Choroid plexus epithelial cell (primary cell): ENCODE measurements at places on chromosomes 11 and 22.

- DNase-seq, result peak; percentile 74
These were observed at the start of gene FRMD8 for GRCh38 chr11:65386307-65387140. FRMD8 (plus strand) TSS chr11:65386637; CDS start chr11:65387037, 400 bp downstream.

GRCh38 chr11:119518746-119519730, 96.1 kb upstream of the THY1 start:
- peak; percentile 53 for DNase-seq

DNA sequence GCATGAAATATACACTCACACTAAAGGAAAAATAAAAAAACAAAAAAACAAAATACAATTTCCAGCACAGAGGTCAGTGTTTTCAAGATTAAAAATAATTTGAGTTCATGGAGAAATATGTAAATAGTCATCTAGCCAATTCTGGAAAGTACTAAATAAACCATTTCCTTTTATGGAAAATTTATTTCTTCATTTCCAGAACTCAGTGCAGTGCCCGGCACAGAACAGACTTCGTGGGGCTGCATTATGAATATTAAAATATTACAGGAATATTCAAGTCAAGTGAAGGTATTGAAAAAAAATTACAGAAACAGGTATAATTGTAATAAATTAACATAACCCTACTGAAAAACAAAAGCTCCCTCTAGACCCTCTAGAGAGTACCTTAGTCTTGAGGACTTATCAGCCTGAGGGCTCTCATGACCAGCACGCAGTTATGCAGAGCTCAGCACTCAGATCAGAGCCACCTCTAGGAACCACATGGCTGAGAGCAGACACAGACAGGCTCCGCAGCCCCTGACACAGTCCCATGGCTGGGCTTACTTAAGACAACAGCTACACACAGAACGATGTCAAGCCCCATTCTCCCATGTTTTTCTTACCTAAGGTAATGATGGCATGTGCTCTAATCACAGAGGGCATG, 45.6 kb downstream of the NCAPD3 start:
- no peak for DNase-seq

- no peak for DNase-seq
These were observed 299.2 kb upstream of the API5 start for GRCh38 chr11:43012606-43013005.

DNA sequence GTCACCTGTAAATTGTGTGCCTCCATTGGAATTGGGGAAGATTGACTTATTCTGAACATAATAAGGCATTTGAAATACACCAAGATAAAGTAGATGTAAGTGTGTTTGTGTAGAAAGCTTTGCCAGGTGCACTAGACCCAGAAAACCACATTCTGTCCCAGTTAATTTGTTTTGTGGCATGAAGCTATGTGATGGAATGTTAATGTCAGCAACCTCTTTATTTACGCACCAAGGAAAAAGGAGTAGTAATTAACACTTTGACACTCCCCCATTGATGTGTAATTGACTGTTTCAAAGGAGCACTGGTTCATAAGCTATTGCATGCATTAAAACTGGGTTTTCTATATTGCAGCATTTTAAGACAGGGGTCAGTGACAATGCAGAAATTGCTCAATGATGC, 14.3 kb downstream of the EIF3M start:
- DNase-seq, result peak; percentile 5

DNA sequence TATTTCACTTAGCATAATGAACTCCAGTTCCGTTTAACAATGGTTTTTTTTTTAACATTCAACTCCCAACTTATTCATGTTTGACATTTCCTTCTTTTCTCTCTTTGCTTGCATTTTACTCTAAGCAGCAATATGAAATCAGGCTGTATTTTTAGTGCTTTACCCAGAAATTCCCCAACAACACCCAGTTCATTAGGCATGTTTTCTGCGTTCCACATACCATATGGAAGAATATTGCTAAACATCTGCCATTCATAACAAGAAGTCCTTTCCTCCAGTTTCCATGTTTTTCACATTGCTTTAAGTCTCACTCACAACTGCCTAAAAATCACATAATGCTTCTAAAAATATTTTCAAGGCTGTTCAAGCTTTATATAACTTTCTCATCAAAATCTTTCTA, 45.8 kb downstream of the PLAAT5 start:
- DNase-seq, result no peak

- DNase-seq, result no peak
These were observed 2.6 kb downstream of the MS4A3 start for GRCh38 chr11:60059052-60059451.

GRCh38 chr11:96543177-96543576, 153.4 kb downstream of the JRKL start:
- DNase-seq, result no peak

DNA sequence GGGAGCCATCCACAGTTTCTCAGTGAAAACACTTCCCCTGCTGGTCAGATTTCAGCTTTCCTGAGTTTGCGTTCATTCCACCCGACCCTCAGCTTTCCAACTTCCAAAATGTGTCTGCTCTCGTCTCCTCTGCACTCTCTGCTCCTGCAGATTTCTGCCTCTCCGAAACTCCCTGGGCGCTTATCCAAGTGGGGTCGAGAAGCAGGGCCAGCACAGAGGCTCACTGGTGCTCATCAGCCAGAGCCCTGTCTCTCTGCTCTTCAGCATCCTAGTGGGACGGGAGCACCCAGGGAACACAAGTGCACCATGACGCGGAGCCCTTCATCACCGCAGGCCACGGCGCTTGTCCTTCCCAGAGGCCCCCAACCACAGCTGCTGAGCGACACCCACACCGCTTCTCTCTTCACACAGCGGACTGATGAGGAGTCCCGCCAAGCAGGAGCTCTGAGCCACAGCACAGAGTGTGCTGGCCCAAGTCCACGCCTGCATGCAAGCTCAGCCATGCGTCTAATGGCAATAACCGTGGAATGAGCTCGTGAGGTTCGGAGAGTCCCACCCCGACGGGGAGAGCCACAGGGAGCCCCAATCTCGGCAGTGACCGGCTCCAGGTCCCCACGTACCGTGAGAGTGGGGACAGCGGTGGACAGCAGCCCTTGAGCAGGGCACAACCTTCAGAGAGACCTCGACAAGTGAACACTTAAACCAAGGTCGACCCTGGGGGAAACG, 27.9 kb upstream of the MOB2 start:
- DNase-seq, result no peak

DNA sequence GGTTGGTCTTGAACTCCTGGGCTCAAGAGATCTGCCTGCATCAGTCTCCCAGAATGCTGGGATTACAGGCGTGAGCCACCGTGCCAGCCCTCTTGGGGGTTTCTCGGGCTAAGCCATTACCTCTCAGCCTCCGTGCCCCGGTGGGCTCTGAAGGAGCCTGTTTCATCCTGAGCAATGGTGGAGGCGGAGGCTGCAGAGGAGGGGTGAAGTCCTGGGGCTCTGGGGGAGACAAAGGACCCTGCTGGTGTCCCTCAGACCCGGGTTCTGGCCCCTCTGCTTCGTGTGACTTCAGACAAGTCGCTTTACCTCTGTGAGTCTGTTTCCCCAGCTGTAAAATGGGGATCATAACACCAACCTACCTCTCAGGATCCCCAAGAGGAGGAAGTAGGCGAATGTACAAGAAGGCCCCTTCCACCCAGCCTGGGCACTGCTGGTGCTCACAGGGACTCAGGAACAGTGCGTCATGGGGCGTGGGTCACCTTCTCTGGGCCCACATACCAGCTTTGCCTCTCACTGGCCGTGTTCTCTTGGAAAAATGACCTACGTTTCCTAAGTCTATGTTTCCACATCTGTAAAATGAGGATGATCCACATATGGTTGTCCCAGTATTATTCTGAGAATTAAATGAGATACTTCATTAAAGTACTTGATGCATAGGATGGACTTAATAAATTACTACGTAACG, 36.8 kb downstream of the RIBC2 start:
- no peak for DNase-seq

DNA sequence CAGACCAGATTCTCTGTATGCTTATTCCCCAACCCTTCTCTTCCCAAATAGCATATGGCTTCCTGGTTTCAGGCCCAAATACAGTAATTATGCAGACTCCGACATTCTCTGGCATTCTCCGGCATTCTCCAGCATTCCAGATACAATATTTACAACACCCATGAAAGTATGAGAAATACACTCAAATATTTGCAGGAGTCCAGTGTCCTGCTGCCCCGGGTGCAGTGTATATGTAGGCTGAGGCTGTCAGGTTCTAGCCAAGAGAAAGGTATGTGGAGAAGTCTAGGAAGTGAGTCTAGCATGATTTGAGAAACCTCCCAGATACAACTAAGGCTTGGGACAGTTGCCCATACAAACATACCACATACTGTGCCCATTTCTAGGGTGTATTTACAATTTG, 160.7 kb downstream of the SOX6 start:
- DNase-seq, result peak; percentile 14

DNA sequence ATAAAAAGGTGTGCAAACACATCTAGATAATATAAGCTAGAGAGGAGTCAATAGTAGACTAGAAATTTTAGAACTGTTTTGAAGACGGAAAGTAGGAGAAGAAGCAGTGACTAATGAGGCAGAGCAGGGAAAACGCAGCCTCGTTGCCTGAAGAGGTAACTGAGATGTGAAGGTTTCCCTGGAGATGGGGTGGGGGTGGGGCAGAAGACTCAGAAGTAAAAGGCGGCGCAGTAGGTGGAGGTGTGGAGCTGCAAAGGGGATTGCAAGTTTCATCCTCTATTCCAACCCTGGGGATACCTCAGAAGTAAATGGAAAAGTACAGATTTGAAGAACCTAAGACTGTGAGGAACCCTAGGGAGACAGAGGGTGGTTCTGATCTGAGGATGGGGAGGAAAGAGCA, 109.5 kb downstream of the TMPRSS5 start:
- no peak for DNase-seq

DNA sequence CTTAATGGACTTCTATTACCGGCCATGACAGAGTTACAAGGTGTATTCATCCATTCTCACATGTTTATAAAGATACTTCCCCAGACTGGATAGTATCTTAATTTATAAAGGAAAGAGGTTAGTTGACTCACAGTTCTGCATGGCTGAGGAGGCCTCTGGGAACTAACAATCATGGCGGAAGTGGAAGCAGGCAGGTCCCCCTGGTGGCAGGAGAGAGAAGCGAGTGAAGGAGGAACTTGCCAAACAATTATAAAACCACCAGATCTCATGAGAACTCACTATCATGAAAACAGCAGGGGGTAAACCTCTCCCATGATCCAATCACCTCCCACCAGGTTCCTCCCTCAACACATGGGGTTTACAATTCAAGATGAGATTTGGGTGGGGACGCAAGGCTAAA, 170.0 kb upstream of the PDGFD start:
- no peak for DNase-seq

- DNase-seq, result no peak
These were observed 27.8 kb upstream of the SHISAL1 start for GRCh38 chr22:44340271-44341239.

DNA sequence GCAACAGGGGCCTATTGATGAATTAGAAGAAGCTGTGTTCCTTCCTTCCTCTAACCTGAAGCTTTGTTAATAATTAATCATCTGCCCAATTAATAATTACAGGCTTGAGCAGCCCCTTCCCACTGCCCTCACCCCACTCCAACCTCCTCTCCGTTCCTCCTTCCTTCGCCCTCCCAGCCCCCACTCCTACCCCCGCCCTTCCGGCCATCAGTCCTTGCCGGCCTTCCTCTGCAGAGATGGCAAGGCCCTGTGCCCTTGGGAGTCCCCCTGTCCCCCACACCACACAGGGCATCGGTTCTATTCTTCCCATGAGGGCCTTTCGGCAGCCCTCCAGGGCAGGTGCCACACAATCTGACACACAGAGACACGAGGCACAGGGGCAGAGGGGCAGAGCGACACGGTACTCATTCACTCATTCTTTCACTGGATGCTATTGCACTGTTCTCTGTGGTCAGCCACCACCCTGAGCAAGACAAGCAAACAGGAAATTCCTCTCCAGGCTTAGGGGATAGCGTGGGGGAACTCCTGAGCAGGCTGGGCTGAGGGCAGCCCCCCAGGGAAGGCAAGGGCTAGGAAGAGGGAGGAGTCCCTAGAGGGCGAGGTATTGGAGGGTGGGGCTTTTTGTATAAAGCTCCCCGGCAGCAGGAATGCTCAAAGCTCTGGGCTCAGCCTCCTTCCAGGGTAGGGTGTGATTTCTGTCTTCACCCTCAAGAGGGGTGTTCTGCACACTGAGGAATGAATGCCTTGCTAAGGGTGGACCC, 14.7 kb downstream of the MGAT3 start:
- peak; percentile 88 for DNase-seq

DNA sequence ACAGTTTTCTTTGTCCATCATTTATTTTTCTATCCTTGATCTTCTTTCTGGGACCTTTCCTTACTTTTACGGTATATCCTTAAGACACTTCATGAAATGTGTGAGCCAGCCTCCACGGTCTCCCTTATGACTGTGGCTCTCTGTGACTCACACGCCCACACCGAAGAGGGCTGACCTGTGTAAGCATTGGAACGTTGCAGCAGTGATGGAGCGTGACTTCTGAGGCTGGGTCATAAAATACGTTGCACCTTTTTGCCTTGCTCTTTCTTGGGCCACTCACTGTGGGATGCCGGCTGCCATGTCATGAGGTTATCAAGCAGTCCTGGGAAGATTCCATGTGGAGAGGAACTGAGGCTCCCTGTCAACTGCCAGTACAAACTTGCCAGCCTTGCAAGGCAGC, 96.3 kb upstream of the RAB1B start:
- DNase-seq, result peak; percentile 78

GRCh38 chr11:130524132-130524790, 75.8 kb downstream of the ADAMTS15 start:
- DNase-seq, result no peak

DNA sequence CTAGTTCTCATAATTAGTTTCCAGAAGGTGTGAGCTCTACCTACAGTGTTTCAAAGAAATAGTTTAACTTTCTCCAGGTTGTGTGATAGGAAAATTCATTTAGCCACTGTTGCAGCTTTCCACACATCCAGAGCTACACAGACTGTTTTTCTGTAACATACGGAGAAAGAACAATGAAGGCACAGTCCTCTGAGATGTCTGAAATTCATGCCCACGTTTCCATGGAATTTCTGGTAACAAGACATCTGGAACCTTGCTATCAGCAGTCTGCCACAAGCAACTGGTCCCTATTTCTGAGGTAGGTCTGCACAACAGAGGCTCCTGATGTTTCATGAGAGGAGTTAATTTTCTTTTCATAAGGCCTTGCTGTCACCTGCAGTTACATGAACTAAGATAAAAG, 273.3 kb upstream of the C11orf87 start:
- DNase-seq, result no peak

- no peak for DNase-seq
These were observed 91.0 kb downstream of the ISX start for GRCh38 chr22:35156945-35157344.

GRCh38 chr11:66752148-66752547, 23.1 kb upstream of the SPTBN2 start:
- DNase-seq, result no peak

- no peak for DNase-seq
These were observed 555.0 kb downstream of the BRD1 start for GRCh38 chr22:49272546-49273125.

- DNase-seq, result peak; percentile 31
These were observed 28.4 kb upstream of the ARFGAP3 start for GRCh38 chr22:42885446-42885845.
